ENCODE measurements at places on chromosomes 7 and 10. TPM values are rescaled to one million over a fixed set of nuclear protein-coding genes. Genes with fewer than 3 reads are reported as not detected.

WDR11 gene
- total RNA-seq: 21.9 TPM

NACAD gene
- not detected for total RNA-seq

C7orf57 gene
- 0.88 TPM for total RNA-seq

GOLGA7B gene
- total RNA-seq: 3.3 TPM

CCDC172 gene
- not detected for total RNA-seq

METTL27 gene
- total RNA-seq: 0.34 TPM

PSD gene
- 3.4 TPM for total RNA-seq

CASTOR2 gene
- 4.6 TPM for total RNA-seq

TUBAL3 gene
- total RNA-seq: 0.19 TPM

CDC123 gene
- total RNA-seq: 84.8 TPM

OR2A42 gene
- not detected for total RNA-seq

SMARCD3 gene
- total RNA-seq: 11.6 TPM

CYP2W1 gene
- total RNA-seq: 0.76 TPM

CUEDC2 gene
- total RNA-seq: 36.6 TPM

OGA gene
- total RNA-seq: 71.0 TPM

OR2A7 gene
- total RNA-seq: 9.7 TPM

PON3 gene
- 0.40 TPM for total RNA-seq

ZNF853 gene
- 9.3 TPM for total RNA-seq

NEUROG3 gene
- not detected for total RNA-seq

IFIT1B gene
- total RNA-seq: not detected

CALCR gene
- not detected for total RNA-seq

NRG3 gene
- not detected for total RNA-seq

CDCA7L gene
- 5.0 TPM for total RNA-seq

ANK3 gene
- 40.8 TPM for total RNA-seq

LRRD1 gene
- not detected for total RNA-seq

ADAM8 gene
- 5.1 TPM for total RNA-seq

PNLIPRP2 gene
- total RNA-seq: not detected

SLC29A4 gene
- total RNA-seq: 0.57 TPM

CALHM3 gene
- not detected for total RNA-seq

KLF6 gene
- total RNA-seq: 39.6 TPM

PNLIPRP3 gene
- total RNA-seq: 1.5 TPM

CLCN1 gene
- 0.13 TPM for total RNA-seq

SKIDA1 gene
- 0.53 TPM for total RNA-seq

MICU1 gene
- 18.6 TPM for total RNA-seq
